ENCODE measurements at places on chromosomes 2 and 18.

- DNase-seq: no peak
Measured at GRCh38 chr2:191670076-191670475, 7.9 kb upstream of the NABP1 start.

- DNase-seq: no peak
Measured at GRCh38 chr2:199756743-199757142, 94.2 kb downstream of the FTCDNL1 start.

GRCh38 chr2:193695367-193695766 lies 1500.6 kb upstream of the TMEFF2 start:
- DNase-seq: no peak

DNA sequence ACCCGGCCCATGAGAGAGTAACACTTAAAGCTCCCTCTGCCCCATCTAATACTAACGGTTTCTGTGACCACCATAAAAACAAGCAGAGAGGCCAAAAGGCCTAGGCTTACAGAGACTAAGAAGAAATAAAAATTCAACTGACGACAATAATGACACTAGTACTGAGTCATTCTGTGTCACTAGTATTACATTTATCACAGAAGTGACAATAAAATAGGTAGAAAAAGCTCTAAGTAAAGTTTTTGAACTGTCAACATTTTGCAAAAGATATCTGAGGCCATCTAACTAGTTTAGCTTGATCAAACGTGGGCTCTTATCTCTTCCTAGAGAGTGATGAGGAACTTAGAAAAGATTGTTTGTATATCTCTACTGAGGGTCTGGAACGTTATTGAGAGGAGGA lies 35.6 kb downstream of the AP1S3 start:
- DNase-seq: no peak

Measured in hematopoietic multipotent progenitor cell (in vitro differentiated cells).